ENCODE measurements at places on chromosomes 6 and 20.

- peak; percentile 47 for DNase-seq
Observed at GRCh38 chr6:75526502-75527127, 33.0 kb upstream of the FILIP1 start.

DNA sequence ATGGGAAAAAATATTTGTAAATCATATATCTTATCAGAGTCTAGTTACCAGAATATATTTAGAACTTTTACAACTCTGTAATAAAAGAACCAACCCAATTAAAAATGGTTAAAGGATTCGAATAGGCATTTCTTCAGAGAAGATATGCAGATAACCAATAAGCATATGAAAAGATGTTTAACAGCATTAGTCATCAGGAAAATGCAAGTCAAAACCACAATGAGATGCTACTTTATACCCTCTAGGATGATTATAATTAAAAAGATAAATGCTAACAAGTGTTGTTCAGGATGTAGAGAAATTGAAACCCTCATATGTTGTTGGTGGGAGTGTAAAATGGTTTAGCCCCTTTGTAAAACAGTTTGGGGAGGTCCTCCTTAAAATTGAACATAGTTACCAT, 94.1 kb downstream of the LRRC1 start:
- DNase-seq = no peak

DNA sequence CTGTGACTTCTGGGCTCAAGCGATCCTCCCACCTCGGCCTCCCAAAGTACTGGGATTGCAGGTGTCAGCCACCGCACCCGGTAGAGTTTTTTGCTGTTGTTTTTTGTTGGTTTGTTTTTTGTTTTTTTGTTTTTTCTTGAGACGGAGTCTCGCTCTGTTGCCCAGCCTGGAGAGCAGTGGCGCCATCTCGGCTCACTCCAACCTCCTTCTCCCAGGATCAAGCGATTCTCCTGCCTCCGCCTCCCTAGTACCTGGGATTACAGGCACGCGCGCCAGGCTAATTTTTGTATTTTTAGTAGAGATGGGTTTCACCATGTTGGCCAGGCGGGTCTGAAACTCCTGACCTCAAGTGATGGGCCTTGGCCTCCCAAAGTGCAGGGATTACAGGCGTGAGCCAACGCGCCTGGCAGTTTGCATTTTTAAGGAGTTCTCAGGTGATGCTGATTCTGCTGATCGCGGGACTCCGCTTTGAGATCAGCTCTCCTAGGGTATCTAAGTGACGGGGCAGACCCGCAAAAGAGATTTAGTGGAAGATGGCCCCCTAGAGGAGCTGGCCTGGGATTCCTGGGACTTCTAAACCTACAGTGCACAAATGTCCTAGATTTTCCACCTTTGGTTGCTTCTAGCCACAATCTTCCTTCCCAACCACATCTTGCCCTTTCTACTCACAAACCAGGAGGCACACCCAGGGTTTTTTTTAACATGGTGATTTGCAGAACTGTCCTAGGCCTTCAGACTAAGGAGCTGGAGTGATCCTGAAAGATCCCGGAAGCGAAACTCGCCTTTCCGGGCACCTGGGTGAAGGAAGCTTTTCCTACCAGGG, 45.2 kb downstream of the DPPA5 start:
- no peak for DNase-seq

GRCh38 chr6:156658186-156658965, 118.8 kb upstream of the ARID1B start:
- DNase-seq = peak; percentile 82

GRCh38 chr20:18223409-18223808, 64.9 kb upstream of the ZNF133 start:
- DNase-seq = no peak

- DNase-seq = no peak
Observed at GRCh38 chr6:170355661-170356060, 49.1 kb downstream of the FAM120B start.

DNA sequence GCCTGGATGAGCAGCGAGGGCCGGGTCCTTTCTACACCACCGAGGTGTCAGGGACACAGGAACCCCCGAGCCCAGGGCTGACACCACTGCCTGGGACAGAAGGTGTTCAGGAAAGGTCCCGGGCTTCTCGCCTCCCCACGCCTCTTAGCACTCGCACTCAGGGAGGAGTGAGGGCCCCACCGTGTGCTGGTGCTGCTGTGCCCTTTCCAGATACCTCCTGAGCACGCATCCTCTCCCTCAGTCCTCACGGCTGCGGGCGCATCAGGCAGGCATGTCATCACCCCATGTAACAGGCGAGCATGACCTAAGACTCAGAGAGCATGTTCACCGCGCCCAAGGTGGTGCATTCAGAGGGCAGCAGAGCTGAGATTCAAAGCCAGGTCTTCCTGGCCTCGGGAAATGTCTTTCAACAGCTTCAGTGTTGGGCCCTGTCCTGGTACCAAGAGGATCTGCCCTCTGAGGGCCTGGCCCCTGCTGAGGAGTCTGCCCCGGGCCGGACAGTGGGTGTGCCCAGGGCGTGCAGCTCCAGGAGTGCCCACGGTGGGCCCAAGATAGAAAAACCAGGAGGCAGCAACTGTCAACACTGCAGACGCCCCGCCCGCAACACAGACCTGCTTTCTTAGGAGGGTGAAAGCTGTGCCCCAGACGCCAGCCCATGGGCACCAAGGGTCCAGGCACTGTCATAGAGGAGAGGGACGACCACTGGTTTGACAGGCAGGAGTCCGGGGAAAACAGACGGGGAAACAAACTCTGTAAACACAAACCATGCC, 29.2 kb downstream of the TGM2 start:
- DNase-seq = no peak

- DNase-seq = no peak
Observed at GRCh38 chr6:117487821-117488220, 5.3 kb downstream of the DCBLD1 start.

GRCh38 chr6:148414092-148414489, 71.5 kb downstream of the SASH1 start:
- DNase-seq = no peak

DNA sequence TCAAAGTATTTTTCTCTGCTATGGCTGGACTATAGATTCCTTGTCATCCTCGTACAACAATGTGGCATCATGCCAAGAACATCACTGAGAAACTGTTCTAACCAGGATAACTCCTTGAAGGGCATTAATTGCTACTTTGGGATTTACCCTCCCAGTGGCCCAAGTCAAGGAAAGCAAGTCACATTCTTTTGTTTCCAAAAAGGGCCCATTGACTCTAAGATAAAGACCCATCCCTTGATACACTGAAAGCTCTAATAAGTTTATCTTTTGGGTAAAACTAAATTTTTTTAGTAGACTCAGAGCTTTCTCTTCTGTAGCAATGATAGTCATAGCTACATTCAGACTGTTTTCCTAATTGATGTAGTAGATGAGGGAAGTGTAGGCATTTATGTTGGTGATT, at the start of gene OR2J3:
Gene OR2J3 (plus strand): TSS at position 301 of the 400 bp plus-strand sequence. CDS start 3,833 bp downstream, outside the sequence.
- DNase-seq = no peak

- DNase-seq = no peak
Observed at GRCh38 chr20:24834310-24834709, 114.8 kb upstream of the CST7 start.

GRCh38 chr6:157993076-157993475, 11.4 kb downstream of the SYNJ2 start:
- DNase-seq = no peak

DNA sequence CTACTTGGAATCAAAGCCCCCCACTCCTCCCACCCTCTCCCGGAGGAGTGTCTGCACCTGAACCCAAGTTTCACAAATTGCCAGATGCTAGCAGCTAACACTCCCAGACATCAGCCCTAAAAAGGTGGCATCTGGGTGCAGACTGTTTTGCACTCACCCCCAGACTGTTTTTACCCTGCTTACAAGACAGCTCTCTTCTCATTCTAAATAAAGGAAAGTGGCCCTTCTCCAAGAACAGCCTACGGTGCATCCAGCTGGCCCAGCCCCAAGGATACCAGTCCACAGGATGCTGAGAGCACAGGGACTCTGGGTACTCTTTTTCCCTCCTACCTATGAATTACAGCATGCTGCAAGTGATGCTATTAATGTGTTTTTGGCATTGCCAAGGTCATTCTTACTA, 842.0 kb upstream of the FLRT3 start:
- DNase-seq = no peak

DNA sequence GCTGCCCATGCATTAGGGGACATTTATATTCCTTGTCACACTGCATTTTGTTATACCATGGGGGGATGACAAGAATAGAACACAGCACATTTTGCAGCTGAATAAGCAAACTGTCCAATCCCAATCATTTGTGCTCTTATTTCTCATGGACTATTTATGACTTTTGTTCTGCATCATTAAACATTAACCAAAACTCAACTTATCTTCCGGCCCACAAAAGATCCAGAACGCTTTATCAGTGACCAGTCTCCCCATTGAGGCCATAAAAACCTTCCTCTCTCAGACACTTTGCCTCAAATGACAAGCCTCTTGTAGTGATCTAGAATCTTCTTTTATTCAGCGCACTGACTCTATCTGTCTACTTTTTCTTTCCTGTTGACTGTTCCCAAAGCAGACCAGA, 28.4 kb upstream of the FOXQ1 start:
- no peak for DNase-seq

DNA sequence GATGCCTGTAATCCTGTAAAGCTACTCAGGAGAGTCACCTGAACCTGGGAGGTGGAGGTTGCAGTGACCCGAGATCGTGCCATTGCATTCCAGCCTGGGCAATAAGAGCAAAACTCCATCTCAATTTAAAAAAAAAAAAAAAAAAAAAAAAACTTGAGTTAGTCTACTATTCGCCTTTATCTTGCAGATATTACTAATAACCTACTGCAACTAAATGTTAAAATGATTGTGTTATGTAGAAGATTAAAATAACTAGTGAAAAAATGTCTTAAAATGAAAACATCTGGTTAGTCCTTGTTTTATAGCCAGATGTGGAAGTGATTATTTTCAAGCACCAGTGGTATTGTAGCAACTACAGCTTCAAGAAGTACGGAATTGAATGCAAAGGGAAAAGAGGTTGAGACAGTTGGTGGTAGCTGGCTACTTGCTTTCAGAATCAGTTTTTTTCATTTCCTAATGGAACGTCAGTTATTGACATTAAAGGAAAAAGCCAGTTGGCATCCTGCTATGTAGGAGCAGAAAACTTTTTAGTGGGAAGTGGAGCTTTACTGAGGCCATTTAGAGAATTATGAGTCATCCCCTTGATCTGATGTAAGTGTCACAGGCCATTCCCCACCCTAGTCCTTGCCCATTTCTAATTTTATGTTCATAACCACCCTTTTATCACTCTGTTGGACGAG, 43.8 kb upstream of the DYNLRB1 start:
- DNase-seq = no peak

DNA sequence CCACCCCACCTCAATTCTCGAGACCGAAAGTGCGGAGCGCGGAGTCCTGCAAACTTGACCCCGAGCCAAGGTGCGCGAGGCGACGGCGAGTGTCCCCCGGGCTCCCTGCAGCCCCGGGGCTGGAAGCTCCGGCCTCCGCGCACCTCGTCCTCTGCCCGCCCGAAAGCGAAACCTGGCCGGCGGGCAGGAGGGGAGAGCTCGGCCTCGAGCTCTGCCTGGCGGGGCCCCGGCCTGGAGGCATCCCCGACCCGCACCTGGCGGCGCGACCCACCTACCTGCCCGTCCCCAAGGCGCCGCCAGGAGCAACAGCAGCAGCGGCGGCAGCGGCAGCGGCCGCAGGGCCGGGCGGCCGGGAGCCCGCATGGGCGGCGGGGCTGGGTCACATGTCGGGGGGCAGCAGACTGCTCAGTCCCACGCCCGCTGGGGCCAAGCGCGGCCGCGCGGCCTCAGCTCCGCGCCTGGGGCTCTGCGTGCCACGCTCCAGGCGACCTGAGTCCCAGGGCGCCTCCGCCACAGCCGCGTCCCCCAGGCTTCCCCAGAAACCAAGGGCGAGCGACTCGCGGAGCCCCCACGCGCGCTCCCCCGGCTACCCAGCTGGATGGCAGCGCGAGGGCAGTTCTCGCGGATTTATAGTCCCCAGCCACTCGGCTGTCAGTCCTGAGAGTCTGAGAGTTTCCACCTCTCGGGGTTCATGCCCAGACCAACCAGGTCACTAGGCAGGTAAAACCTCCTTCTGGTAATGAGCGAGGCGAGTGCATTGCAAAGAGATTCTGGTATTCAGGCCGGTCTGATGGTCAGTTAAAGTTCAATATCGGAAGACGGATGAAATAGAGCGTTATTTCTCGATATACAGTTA, at the start of gene IL20RA:
Gene IL20RA (minus strand): TSS at position 600 of the 856 bp plus-strand sequence. CDS start 237 bp downstream, at position 363.
- no peak for DNase-seq

DNA sequence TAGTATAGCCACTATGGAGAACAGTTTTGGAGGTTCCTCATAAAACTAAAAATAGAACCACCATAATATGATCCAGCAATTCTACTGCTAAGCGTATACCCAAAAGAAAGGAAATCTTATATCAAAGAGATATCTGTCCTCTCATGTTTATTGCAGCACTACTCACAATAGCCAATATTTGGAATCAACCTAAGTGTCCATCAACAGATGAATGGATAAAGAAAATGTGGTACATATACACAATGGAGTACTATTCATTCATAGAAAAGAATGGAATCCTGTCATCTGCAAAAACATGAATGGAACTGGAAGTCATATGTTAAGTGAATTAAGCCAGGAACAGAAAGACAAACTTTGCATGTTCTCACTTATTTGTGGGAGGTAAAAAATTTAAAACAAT, 5.7 kb upstream of the CD2AP start:
- no peak for DNase-seq

DNA sequence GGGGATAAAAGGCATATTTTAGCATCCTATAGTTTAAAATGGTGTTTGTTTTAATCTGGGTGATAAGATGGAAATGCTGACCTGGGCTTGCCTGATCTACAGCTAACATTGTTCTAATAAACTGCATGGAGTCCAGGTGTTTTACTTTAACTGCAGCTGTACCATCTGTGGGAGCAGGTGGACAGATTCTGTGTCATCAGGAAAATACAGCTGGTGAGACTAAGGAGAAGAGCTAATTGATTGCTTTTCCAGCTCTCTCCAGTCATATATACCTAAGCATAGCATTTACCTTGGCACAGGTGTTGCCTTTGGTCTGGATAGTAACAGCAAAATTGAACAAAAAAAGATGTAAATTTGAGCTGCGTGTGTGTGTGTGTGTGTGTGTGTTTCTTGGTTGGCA, 31.6 kb downstream of the CBFA2T2 start:
- DNase-seq = no peak
